ENCODE measurements at places on chromosomes 6 and 20.

DNA sequence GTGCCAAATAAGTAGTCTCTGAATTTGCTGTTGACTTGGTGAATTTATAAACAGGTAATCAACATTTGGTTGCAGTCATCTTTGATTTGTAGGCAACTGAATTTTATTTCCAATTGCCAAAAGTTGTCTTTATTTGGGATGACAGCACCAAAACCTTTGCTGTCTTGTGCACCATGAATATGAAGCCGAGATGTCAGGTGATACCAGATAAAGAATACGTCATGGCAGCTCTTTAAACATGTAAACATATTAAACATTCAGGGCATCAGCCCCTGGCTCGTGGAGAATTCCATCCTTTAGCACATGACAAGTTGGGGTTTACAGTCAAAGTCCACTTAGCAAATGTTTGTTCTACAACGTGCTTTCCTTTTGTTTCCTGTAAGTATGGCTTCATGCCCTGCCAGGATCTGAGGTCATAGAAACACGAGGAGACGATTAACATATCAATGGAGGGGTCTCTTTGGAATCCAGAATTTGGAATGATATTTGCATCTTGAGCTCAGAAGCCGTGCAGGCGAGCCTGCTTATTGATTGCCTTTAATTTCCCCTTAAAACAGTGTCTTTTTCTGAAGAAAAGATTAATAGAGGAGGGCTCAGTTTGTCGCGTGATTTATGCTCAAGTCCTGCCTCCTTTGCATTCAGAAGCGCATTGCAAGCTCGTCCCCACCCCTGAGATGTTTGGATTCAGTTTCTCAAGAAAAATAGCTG is 170.2 kb upstream of the ZNF217 start:
- no peak for DNase-seq

- DNase-seq: no peak
Observed at GRCh38 chr6:57247603-57248002, 25.5 kb upstream of the RAB23 start.

DNA sequence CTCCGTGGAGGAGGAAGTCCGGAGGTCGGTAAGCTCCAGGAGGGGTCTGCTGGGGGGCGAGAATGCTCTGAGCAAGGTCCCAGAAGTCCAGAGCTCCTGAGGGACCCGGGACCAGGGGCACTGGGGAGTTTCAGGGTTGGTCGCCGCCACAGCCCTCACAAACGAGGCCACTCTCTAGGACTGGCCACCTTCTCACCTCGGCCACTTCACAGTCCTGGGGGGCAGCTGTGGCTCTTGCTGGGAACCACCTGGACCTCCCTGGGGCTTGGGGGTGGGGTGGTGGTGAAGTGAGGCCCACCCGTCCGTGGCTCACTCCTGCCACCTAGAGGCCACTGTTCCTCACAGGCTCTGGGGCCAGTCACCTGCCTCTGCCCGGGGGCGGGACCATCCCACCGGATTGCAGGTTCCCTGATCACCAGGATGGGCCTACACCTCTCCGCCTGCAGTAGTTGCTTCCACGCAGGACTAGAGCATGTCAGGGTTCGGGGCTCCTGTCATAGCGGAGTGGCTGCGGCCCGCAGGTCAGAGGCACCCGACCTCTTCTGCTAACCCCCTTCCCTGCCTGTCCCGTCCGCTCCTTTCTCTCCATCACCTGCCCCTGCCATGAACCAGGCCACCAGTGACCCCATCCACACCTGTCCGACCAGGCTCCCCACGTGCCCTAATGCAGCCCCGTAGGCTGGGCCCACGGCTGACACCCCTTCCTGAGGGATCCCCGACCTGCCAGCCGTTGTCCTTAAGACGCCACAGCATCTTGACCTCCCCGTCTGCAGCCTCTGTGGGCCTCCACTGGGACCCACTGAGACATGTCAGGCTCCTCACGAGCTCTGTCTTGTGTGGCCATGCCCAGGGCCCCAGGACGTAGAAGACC is 5.1 kb upstream of the TCEA2 start:
- peak; percentile 90 for DNase-seq

DNA sequence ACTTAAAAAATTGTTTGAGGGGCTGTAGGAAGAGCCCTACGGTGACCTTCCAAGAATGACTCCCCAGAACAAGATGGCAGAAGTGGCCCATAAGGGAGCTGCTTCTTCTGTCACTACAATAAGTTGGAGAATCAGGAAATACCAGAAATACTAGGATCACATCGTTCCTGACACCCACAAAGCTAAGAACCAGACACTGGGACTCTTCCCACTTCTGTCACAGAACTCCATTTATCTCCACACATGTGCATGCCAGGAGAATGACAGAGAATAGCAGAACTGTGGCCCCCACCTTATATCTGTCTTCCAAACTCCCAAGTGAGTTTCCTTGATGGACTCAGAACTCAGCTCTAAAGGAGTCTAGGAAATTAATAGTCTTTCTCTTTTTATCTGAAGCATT is 54.6 kb upstream of the UBR2 start:
- DNase-seq: no peak

- no peak for DNase-seq
Observed at GRCh38 chr6:31794294-31794865, 1.2 kb downstream of the VARS1 start.

GRCh38 chr6:3314621-3315467 is 56.1 kb downstream of the PSMG4 start:
- peak; percentile 36 for DNase-seq

DNA sequence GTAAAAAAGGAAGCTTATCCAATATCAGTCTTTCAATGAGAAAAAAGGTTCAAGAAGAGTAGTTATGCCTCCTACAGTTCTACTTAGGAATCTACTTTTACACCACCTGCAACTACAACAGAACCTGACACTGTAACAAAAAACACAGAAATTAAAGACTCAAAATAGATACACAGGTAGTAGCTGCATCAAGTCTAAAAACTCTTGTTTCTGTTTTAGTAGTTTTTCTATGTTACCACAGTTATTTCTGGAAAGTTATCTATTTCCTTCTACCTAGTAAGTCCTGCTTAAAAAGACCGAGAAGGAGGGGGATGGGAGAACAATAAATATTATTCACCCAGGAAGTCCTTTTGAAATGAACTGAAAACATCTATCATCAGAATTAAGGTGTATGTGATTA is 52.5 kb downstream of the ATG5 start:
- no peak for DNase-seq

DNA sequence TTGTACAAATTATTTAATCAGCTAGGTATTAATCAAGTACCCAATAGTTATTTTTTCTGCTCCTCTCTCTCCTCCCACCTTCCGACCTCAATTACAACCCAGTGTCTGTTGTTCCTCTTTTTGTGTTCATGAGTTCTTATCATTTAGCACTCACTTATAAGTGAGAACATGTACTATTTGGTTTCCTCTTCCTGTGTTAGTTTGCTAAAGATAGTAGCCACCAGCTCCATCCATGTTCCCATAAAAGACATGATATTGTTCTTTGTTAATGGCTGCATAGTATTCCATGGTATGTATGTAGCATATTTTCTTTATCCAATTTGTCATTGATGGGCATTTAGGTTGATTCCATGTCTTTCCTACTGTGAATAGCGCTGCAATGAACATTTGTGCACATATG is 652.8 kb upstream of the CITED2 start:
- no peak for DNase-seq

DNA sequence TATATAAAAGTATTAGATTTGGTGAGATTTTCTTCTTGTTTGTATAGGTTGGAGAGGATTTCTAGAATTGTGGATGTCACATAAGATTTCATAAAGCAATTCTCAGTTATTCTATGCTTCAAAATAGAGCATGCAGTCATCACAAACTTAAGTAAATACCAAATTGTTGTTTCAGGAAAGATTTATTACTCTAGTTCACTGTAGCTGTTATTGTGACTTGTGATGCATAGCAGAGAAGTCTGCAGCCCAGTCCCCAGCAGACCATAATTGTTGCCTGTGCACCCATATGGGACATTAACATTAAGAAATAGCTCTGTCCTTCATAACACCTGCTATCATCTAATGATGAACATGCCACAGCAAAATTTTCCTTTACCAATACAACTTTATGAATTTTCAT is 228.0 kb upstream of the FAM83B start:
- no peak for DNase-seq

GRCh38 chr6:107806691-107807090 is 17.4 kb downstream of the SCML4 start:
- no peak for DNase-seq

- no peak for DNase-seq
Observed at GRCh38 chr6:15546591-15546990, 116.2 kb downstream of the DTNBP1 start.

DNA sequence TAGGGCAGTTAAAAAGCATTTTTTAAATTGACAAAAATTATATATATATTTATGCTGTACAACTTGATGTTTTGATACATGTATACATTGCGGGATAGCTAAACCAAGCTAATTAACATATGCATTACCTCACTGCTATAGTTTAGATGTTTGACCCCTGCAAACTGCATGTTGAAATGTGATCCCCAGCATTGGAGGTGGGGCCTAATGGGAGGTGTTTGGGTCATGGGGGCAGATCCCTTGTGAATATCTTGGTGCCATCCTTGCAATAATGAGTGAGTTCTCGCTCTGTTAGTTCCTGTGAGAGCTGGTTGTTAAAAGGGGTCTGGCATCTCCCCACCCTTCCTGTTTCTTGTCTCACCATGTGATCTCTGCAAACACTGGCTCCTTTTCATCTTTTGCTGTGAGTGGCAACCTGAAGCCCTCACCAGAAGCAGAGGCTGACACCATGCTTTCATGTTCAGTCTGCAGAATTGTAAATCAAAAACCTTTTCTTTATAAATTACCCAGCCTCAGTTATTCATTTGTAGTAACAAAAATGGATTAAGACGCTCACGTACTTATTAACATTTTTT is 111.8 kb downstream of the MCHR2 start:
- DNase-seq: no peak

DNA sequence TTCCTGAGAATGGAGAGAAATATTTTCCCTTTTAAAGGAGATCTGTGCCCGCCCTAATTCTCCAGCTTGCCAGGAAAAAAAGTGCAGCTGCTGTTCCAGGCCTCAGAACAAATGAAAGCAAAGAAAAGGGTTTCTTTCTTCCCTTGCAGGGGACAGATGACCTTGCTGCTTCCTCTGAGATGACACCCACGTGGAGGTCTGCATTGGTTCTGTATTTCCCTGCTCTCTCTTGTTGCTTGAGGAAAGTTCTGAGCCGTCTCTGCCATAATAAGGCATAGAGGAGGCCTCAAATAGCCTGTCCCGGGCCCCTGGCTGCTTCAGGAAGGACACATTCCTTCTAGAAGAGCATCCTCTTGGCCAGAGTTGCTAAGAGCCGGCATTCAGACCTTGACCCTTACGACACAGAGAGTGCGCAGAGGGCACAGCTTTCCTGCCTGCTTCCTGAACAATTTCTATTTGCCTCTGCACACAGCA is 501.8 kb upstream of the SULF2 start:
- no peak for DNase-seq

GRCh38 chr6:47160702-47161101 is 118.6 kb upstream of the ADGRF1 start:
- DNase-seq: no peak
